ENCODE measurements at places on chromosomes 13 and 19. TPM values are rescaled to one million over a fixed set of nuclear protein-coding genes. Genes with fewer than 3 reads are reported as not detected.

GRCh38 chr19:35554076-35554475 lies 8.7 kb downstream of the TMEM147 start:
- no peak for DNase-seq
- H3K27ac ChIP-seq: no peak overlapping the region
- peaks cover 43% of the 10 kb centered on the region for H3K4me1 ChIP-seq
- no peaks in the 10 kb centered on the region for H3K36me3 ChIP-seq
- H3K4me3 ChIP-seq: no peak overlapping the region

DNA sequence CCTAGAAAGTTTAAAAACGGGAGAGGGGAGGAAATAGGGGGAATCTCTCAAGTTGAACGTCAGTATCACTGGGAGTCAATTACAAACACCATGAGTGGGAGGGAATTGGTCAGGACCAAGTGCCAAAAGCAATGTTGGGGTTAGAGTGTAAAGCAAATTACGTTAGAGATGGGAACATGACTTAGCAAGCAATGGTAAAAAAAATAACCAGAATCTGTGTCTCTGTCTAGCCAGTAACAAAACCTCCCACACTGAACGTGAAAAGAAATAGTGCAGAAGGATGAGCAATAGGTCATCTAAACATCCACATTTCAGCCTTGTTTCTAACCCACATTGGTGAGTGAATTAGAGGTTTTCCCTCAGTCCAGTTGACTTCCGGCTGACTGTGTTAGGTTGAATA lies 242.2 kb downstream of the COG6 start:
- no peak overlapping the region for H3K4me3 ChIP-seq
- no peaks in the 10 kb centered on the region for H3K36me3 ChIP-seq
- H3K27ac ChIP-seq: no peak overlapping the region
- no peaks in the 10 kb centered on the region for H3K27me3 ChIP-seq

DNA sequence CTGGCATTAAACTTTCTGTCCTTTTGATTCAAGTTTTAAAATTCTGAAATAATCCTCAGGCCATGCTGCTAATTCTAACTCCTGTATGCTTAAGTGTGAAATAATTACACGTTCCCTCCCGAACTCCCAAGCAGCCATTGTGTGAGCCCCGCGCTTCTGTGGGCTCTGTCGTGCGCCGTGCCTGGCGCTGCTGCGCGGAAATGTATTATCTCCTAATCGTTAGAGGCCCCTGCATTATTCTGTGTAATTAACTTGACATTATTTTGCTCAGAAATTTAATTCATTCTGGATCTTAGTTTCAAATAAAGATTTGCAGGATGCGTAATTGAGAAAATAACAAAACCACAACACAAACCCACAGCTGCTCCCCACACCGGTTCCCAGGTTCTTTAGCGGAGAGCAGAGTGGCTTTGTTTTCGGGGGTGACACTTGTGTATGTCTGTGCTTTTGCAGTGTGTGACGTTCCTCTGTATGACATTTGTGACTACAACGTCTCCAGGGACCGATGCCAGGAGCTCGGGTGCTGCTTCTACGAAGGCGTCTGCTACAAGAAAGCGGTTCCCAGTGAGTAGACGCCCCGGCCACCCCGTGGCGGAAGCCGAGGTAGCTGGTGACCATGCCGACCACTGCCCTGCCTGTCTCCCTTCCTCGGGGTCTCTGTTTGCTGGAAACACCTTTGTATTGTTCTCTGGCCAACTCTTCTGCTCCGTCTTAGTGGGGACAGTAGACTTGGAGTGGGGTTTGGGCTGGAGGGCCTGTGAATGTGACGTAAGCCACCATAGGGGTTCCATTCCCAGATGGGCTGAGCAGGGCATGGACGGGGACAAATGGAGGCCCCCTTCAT lies 7.5 kb downstream of the TEX29 start:
- DNase-seq: no peak
- no peak overlapping the region for H3K27ac ChIP-seq
- H3K4me1 ChIP-seq: no peaks in the 10 kb centered on the region
- H3K4me3 ChIP-seq: no peak overlapping the region
- H3K36me3 ChIP-seq: no peaks in the 10 kb centered on the region

DNA sequence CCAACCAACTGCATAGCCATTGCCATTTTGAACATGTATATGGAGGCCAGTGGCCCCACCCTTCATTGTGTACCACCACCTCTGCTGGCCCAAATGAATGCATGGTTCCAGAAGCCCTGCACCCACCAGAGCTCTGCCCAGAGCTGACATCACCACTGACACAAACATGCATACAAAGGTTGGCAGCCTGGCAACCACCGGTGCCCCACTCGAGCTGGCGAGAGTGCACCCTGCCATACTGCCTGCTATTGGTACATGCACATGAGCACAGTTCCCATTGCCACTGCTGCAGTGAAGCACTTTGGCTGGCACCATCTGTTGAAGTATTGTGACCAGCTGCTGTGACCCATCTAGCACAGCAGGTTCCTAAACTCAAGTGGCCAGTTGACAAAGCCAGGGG lies 1564.9 kb downstream of the OLFM4 start:
- no peak overlapping the region for H3K4me3 ChIP-seq
- no peaks in the 10 kb centered on the region for H3K36me3 ChIP-seq
- no peak for DNase-seq
- no peaks in the 10 kb centered on the region for H3K4me1 ChIP-seq

GRCh38 chr13:107867701-107868661 lies 347.4 kb downstream of the LIG4 start:
- no peaks in the 10 kb centered on the region for H3K36me3 ChIP-seq
- peaks cover 11% of the 10 kb centered on the region for H3K27me3 ChIP-seq
- H3K4me3 ChIP-seq: peak overlapping the region; percentile 25
- DNase-seq: peak; percentile 35
- H3K4me1 ChIP-seq: peaks cover 31% of the 10 kb centered on the region

- H3K4me3 ChIP-seq: no peak overlapping the region
- H3K4me1 ChIP-seq: peaks cover 55% of the 10 kb centered on the region
- no peak overlapping the region for H3K27ac ChIP-seq
- H3K27me3 ChIP-seq: no peaks in the 10 kb centered on the region
Measured at GRCh38 chr19:46406976-46407375, 6.4 kb downstream of the CCDC8 start.

GRCh38 chr13:111262715-111263114 lies 57.7 kb upstream of the TEX29 start:
- no peaks in the 10 kb centered on the region for H3K27me3 ChIP-seq
- no peak for DNase-seq
- H3K4me1 ChIP-seq: no peaks in the 10 kb centered on the region
- no peaks in the 10 kb centered on the region for H3K36me3 ChIP-seq

- H3K4me1 ChIP-seq: peaks cover 5% of the 10 kb centered on the region
- no peaks in the 10 kb centered on the region for H3K36me3 ChIP-seq
- no peak overlapping the region for H3K4me3 ChIP-seq
- no peaks in the 10 kb centered on the region for H3K27me3 ChIP-seq
- no peak overlapping the region for H3K27ac ChIP-seq
Measured at GRCh38 chr19:51161266-51161665, 19.2 kb downstream of the SIGLEC7 start.

DNA sequence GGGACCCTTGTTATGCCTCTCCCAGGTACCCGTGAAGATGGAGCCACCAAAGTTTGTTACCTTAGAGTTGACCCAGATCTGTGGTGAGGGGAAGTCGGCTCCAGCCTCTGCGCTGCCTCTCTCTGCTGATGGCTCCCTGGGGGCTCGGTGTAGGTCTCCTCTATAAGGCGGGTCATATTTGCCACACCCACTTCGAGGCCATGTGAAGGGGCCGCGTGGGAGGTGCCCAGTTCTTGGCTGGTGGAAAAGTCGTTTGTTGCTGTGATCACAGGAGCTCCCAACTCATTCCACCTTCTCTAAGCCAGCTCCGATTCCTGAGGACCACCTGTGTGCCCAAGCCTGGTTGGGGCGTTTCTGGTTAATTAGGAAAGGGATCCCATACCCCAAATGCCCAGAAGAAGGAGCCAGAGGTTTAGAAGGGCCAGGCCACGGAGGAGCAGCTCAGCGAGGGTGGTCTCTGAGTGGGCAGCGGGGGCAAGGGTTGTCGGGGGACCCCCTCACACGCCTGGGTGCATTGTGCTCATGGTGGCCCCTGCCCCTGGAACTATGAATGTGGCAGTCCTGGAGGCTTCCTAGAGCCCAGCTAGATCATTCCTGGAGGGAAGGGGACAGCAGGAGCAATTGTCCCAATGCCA lies 296.5 kb downstream of the ZNF536 start:
- H3K4me3 ChIP-seq: no peak overlapping the region
- H3K27me3 ChIP-seq: no peaks in the 10 kb centered on the region
- no peak overlapping the region for H3K27ac ChIP-seq
- H3K4me1 ChIP-seq: peaks cover 43% of the 10 kb centered on the region
- DNase-seq: no peak

- no peaks in the 10 kb centered on the region for H3K36me3 ChIP-seq
- DNase-seq: no peak
- H3K27me3 ChIP-seq: no peaks in the 10 kb centered on the region
- peaks cover 11% of the 10 kb centered on the region for H3K4me1 ChIP-seq
Measured at GRCh38 chr13:94331281-94331680, 148.2 kb downstream of the DCT start.

GRCh38 chr13:37144661-37145060 lies 39.2 kb upstream of the CSNK1A1L start:
- H3K4me3 ChIP-seq: no peak overlapping the region
- H3K27ac ChIP-seq: no peak overlapping the region
- no peaks in the 10 kb centered on the region for H3K4me1 ChIP-seq
- DNase-seq: no peak
- H3K36me3 ChIP-seq: no peaks in the 10 kb centered on the region

- peak overlapping the region; percentile 86 for H3K27ac ChIP-seq
- no peaks in the 10 kb centered on the region for H3K36me3 ChIP-seq
- peak overlapping the region; percentile 77 for H3K4me3 ChIP-seq
- peaks cover 37% of the 10 kb centered on the region for H3K4me1 ChIP-seq
Measured at GRCh38 chr19:12720851-12721655, 2.7 kb downstream of the TNPO2 start.

- no peak for DNase-seq
- no peak overlapping the region for H3K4me3 ChIP-seq
- no peak overlapping the region for H3K27ac ChIP-seq
- no peaks in the 10 kb centered on the region for H3K27me3 ChIP-seq
- H3K4me1 ChIP-seq: no peaks in the 10 kb centered on the region
- no peaks in the 10 kb centered on the region for H3K36me3 ChIP-seq
Measured at GRCh38 chr19:6654347-6655310, 15.3 kb downstream of the TNFSF14 start.

- H3K36me3 ChIP-seq: no peaks in the 10 kb centered on the region
- no peaks in the 10 kb centered on the region for H3K4me1 ChIP-seq
- no peak overlapping the region for H3K27ac ChIP-seq
- DNase-seq: no peak
Measured at GRCh38 chr19:42057846-42058245, 12.2 kb downstream of the GRIK5 start.

GRCh38 chr13:93991569-93991968 lies 487.9 kb downstream of the DCT start:
- no peak for DNase-seq
- no peak overlapping the region for H3K27ac ChIP-seq
- H3K4me3 ChIP-seq: no peak overlapping the region
- no peaks in the 10 kb centered on the region for H3K27me3 ChIP-seq
- no peaks in the 10 kb centered on the region for H3K4me1 ChIP-seq

GRCh38 chr19:49333811-49334288 lies 1.4 kb upstream of the CD37 start:
- no peak overlapping the region for H3K27ac ChIP-seq
- no peaks in the 10 kb centered on the region for H3K36me3 ChIP-seq
- peak; percentile 11 for DNase-seq
- H3K27me3 ChIP-seq: no peaks in the 10 kb centered on the region
- peaks cover 8% of the 10 kb centered on the region for H3K4me1 ChIP-seq
- no peak overlapping the region for H3K4me3 ChIP-seq

GRCh38 chr19:40981591-40981990 lies 9.5 kb upstream of the CYP2B6 start:
- no peak overlapping the region for H3K4me3 ChIP-seq
- H3K4me1 ChIP-seq: peaks cover 5% of the 10 kb centered on the region
- H3K36me3 ChIP-seq: no peaks in the 10 kb centered on the region
- no peak for DNase-seq
- no peak overlapping the region for H3K27ac ChIP-seq

- H3K27me3 ChIP-seq: no peaks in the 10 kb centered on the region
- DNase-seq: no peak
- H3K36me3 ChIP-seq: no peaks in the 10 kb centered on the region
- H3K4me3 ChIP-seq: no peak overlapping the region
- H3K4me1 ChIP-seq: no peaks in the 10 kb centered on the region
Measured at GRCh38 chr13:48505597-48506091, 27.2 kb downstream of the RCBTB2 start.

The SHISA7 gene
- total RNA-seq: not detected

The COG6 gene
- total RNA-seq: 13.5 TPM

The SLC10A2 gene
- total RNA-seq: not detected

The AMH gene
- total RNA-seq: 0.99 TPM

The CA11 gene
- 2.9 TPM for total RNA-seq

The PTGER1 gene
- total RNA-seq: 3.6 TPM

The ZNF563 gene
- total RNA-seq: 6.0 TPM

The CTXN1 gene
- total RNA-seq: 5.7 TPM

The PINLYP gene
- total RNA-seq: not detected

The KLK6 gene
- not detected for total RNA-seq

The NUDT19 gene
- 2.3 TPM for total RNA-seq
